ENCODE measurements at places on chromosomes 4 and X.

GRCh38 chrX:112738347-112739033, 58.8 kb upstream of the LHFPL1 start:
- DNase-seq = no peak

GRCh38 chrX:66863721-66864120, 224.8 kb upstream of the EDA2R start:
- no peak for DNase-seq

DNA sequence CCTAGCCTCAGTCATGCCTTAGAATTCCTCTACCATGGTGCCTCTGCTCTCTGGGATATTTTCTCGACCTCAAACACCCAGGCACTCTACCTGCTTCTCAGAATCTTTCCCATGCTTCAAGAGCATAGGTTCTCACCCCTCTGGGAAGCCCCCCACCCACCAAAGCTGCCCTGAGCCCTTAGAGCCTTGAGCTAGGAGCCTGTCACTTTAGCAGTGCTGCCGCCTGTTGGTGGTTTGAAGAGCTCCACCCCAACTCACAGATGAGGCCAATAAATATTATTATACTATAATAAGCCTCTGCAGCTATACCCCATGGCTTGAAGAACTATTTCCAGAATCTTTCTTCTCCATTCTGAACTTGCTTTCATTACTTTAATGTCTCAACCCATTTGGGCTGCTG, 109.7 kb downstream of the RTL5 start:
- DNase-seq = no peak

DNA sequence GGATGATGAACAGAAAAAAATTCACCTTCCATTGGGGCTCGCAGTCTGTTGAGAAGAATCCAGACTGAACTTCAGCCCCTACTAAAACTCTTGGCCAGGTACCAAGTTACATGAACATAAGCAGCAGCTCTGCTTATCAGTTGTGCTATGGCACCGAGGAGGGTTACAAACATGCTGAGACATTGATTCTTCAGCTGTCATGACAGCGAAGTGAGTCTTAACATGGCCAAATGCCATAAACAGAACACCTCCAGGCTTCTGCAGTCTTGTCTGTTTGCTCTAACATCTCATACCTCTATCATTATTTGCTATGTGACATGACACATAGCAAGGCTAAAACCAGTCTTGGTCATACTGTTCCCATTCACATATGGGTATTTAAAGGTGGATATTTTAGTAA, 521.5 kb downstream of the GRID2 start:
- DNase-seq = no peak

GRCh38 chrX:7215842-7216241, 67.9 kb upstream of the PUDP start:
- no peak for DNase-seq

DNA sequence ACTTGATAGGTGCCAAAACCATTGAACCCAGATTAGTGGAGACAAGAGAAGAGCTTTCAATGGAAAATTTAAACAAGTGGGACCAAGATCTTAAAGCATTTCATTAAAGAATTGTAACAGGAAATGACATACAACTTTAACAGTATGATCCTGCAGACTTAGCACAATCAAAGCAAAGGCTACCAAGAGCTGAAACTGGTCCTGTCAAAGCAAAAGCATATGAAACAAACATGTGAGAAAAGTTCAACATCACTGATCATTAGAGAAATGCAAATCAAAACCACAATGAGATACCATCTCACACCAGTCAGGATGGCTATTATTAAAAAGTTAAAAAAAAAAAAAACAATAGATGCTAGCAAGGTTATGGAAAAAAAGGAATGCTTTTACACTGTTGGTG, 425.6 kb downstream of the IL1RAPL1 start:
- no peak for DNase-seq

DNA sequence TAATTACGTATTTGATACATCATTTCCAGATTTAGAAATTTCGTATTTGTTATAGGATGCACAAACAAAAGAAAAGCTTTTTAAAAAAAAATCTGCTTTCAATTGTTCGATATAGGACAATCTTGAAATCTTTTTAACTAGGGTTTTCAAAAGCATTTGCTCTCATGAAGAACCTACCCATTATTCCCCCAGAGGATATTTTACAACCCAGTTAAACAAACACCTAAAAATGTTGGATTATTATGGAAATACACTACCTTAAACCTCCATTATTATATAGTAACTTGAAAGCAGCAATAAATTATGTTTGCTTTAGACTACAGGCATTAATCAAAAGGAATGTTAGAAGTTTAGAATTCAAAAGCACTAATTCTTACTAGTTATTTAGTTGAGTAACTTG, 110.5 kb downstream of the PTPN13 start:
- DNase-seq = no peak

DNA sequence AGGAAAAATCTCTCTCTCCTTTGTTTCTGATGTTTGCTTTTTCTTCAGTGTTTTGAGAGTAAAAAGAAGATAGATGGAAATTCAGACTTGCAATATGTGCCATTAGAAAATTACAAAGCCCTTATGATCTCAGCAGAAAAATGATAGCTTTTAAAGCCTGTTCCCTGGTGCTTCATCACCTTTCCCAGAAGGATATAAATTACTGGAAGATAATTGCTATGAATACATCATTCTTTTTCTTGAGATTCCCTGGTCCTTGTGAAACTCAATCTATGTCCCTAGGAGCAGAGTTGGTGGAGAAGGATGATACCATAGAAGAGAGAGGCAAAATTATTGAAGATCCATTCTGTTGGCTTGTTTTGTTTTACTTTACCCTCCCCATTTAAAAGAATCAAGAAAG, 86.5 kb downstream of the GLRA3 start:
- DNase-seq = no peak

GRCh38 chrX:26254436-26254835, 38.5 kb downstream of the MAGEB5 start:
- DNase-seq = no peak

- DNase-seq = no peak
Observed at GRCh38 chr4:140358281-140358680, 15.2 kb upstream of the SCOC start.

DNA sequence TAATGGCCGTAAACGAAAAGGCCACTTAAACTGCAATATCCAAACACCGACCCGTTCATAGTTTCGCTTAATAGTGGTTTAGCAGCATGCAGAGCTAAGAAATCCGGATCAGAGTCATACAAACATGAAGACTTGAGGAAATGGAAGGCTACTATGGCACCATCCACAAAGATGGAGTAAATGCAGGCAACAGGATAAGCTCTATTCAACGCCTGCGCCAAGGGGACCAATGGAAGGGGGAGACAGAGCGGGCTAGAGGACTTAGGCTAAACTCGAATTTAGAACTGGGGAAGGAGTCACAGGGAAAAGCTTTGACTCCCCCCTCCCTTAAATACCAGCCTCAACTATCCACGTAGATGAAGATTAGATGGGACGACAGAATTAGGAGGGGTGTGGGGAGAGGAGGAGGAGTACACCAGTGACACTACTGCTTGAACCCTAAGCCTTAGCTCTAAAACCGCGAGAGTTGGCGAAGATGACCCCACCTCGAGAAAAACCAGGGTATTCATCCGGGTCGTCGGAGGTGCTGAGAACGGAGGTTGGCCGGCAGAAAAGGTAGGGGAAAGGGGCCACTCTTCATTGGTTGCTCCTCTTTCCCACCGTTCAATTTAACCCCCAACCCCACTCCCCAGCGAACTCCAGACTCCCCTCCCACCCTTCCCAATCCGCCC, 3.5 kb downstream of the HUWE1 start:
- DNase-seq = no peak
